ENCODE measurements at places on chromosomes 4 and X.

DNA sequence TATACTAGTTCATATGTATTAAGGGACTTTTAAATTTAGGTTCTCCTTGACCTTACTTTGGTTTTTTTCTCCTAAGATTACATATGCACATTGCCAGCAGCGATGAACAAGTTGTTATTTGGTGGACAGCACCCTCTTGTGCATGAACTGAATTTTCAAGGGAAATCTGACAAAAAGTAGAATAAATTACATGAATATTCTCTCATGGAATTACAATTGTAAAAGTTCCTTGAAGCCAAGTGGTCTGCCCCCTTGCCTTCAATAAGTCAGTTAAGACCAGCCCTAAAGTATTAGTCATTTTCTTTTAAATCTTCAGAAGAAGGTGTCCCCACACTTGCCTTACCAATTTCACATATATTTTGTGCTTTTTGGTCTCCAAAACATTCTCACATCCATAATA, 30.7 kb upstream of the SMARCA5 start:
- no peak overlapping the region for H3K27ac ChIP-seq
- H3K4me1 ChIP-seq = no peaks in the 10 kb centered on the region
- H3K27me3 ChIP-seq = no peaks in the 10 kb centered on the region
- H3K36me3 ChIP-seq = no peaks in the 10 kb centered on the region
- no peak overlapping the region for H3K4me3 ChIP-seq
- DNase-seq = no peak

- no peak overlapping the region for H3K4me3 ChIP-seq
- H3K27ac ChIP-seq = no peak overlapping the region
- DNase-seq = no peak
- no peaks in the 10 kb centered on the region for H3K27me3 ChIP-seq
- H3K36me3 ChIP-seq = no peaks in the 10 kb centered on the region
Measured at GRCh38 chr4:15688051-15688450, 6.4 kb downstream of the FAM200B start.

DNA sequence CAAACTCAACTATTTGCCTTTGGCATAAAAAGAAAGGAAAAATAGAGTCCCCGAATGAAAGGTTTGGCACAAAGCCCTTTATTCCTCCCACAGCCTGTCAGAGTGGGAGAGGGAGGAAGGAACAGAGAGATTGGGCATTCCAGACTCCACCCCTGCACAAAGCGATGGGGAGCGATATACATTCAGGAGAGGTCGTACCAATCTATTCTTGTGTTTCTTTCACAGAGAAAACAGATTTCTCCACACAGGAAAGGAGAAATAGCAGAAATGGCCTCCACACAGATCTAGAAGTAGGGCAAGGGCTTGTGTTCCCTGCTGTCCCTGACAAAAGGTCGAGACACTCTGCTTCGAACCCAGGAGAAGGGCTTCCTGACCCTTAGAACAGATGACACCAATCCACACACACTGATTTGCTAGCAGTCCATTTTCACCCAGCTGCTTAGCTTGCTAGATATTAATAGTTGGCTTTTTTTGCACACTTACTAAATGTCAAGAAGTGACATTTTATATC, 197.4 kb downstream of the MAML3 start:
- peak; percentile 54 for DNase-seq
- H3K4me3 ChIP-seq = peak overlapping the region; percentile 2

GRCh38 chrX:154721155-154721554, 29.7 kb downstream of the GAB3 start:
- no peak for DNase-seq
- H3K4me1 ChIP-seq = no peaks in the 10 kb centered on the region
- no peak overlapping the region for H3K4me3 ChIP-seq
- H3K27ac ChIP-seq = no peak overlapping the region
- no peaks in the 10 kb centered on the region for H3K27me3 ChIP-seq

GRCh38 chr4:15653864-15654592, 1.1 kb downstream of the FBXL5 start:
- DNase-seq = no peak
- H3K36me3 ChIP-seq = no peaks in the 10 kb centered on the region
- no peaks in the 10 kb centered on the region for H3K27me3 ChIP-seq
- H3K4me3 ChIP-seq = peak overlapping the region; percentile 84

DNA sequence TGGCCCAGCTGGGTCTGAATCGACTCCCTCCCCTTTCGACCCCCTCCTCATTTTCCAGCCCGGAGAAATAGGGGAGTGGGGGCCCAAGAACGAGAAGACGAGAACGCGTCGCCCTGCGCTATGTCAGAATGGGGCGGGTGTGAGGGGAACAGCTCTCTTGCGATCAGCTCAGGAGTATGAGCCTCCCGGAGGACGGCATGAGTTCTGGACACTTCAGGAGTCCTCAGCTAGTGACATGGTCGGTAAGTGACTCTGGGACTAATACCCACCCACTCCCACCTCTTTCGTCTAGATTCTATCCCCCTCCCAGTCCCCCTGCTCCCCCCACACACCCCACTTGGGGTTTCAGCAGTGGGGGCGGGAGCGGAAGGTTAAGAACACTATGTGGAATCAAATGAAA, 944 bp downstream of the KLF8 start:
- DNase-seq = peak; percentile 16
- H3K27ac ChIP-seq = peak overlapping the region; percentile 85
- H3K27me3 ChIP-seq = no peaks in the 10 kb centered on the region

DNA sequence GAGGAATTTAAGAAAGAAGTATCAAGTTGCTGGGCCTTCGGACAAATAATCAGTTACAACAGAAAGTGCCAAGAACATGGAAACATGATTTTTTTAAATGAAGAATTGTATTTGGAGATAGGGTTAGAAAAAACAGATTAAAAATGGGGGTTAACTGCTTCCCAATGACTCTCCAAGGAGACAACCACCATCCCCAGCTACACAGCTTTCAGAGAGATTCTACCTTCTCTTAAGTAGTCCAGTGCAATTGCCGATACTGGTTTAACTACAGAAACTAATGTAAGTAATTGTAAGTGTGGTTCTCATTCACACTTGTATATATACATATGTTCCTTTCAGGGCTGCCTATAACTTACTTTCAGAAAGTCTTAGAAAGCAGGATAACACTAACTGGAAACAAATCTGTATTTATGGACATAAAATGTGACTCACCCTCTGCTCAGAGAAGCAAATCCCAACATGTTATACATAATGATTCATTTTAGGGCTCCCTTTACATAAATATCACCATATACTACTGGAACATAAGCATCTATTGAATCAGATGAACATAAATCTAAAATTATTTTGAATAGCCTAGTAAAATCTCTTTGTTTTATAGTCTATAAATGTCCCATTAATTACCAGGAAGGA, 248.9 kb upstream of the UGT8 start:
- H3K4me3 ChIP-seq = no peak overlapping the region
- no peak for DNase-seq
- H3K4me1 ChIP-seq = no peaks in the 10 kb centered on the region
- no peak overlapping the region for H3K27ac ChIP-seq
- no peaks in the 10 kb centered on the region for H3K36me3 ChIP-seq
- no peaks in the 10 kb centered on the region for H3K27me3 ChIP-seq

DNA sequence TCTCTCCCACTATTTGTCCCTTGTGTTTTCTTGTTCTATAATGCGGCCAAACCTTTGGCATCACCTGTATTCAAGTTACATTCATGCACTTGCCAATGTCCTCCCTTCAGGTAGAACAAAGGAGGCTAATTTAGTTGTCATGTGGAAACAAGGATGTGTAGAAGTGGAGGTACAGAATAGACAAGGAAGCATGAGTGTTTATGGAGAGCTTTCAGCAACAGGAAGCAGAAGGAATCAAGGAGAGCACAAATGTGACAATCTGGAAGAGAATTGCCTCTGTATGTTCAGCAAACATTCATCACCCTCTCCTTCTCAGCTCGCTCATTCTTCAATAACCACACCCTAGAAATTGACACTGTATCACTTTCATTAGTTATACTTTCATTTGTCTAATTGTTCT, 103.4 kb downstream of the SLC7A11 start:
- H3K4me1 ChIP-seq = no peaks in the 10 kb centered on the region
- H3K36me3 ChIP-seq = no peaks in the 10 kb centered on the region
- no peak overlapping the region for H3K27ac ChIP-seq
- no peak overlapping the region for H3K4me3 ChIP-seq
- no peaks in the 10 kb centered on the region for H3K27me3 ChIP-seq
- DNase-seq = no peak

- H3K4me1 ChIP-seq = no peaks in the 10 kb centered on the region
Measured at GRCh38 chrX:45769761-45770582, 569.3 kb upstream of the DIPK2B start.

- no peaks in the 10 kb centered on the region for H3K36me3 ChIP-seq
- no peaks in the 10 kb centered on the region for H3K27me3 ChIP-seq
- DNase-seq = no peak
- no peak overlapping the region for H3K27ac ChIP-seq
- H3K4me1 ChIP-seq = no peaks in the 10 kb centered on the region
Measured at GRCh38 chr4:107066621-107067020, 30.5 kb upstream of the DKK2 start.

DNA sequence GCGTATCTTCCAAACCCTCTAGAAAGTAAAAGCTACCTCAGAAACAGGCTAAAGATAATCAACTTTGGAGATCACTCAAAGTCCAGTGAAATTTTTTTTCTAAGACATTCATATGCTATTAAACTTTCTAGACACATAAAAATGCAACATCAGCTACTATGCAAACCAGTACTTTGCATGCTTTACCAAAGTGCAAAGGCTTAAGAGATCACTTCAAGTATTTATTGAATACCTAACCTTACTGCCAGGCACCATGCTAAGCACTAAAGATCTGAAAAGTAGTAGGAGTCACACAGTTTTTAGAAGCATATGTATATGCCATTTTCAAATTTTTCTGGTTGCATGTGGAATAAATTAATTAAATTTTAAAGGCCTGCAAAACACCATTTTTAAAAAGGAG, 115.8 kb downstream of the THOC2 start:
- H3K4me3 ChIP-seq = no peak overlapping the region
- no peaks in the 10 kb centered on the region for H3K36me3 ChIP-seq
- H3K27ac ChIP-seq = no peak overlapping the region
- no peaks in the 10 kb centered on the region for H3K4me1 ChIP-seq

DNA sequence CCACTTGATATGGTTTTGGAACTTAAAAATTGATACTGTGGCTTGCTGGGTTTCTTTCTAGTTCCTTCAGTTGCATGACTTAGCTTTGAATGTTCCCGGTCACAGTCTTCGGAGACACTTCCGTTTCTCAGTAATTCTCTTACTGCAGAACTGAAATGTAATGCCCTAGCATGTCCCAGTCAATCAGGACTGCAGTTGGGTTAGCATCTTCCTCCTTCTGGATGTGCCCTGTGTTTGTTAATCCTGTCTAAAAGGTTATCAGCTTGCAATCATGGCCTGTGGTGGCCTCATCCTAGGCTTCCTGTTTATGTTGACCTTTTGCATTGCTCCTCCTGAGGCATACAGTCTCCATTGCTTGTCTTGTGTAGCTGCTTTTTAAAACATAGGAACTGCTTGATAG, 275.9 kb downstream of the ARHGAP10 start:
- no peak overlapping the region for H3K27ac ChIP-seq
- no peaks in the 10 kb centered on the region for H3K36me3 ChIP-seq
- no peak overlapping the region for H3K4me3 ChIP-seq
- no peaks in the 10 kb centered on the region for H3K4me1 ChIP-seq
- no peaks in the 10 kb centered on the region for H3K27me3 ChIP-seq
- no peak for DNase-seq

GRCh38 chrX:10972706-10973105, 138.4 kb upstream of the HCCS start:
- no peak for DNase-seq
- no peaks in the 10 kb centered on the region for H3K4me1 ChIP-seq
- no peak overlapping the region for H3K4me3 ChIP-seq
- no peaks in the 10 kb centered on the region for H3K36me3 ChIP-seq
- no peaks in the 10 kb centered on the region for H3K27me3 ChIP-seq
- H3K27ac ChIP-seq = no peak overlapping the region

- no peak overlapping the region for H3K27ac ChIP-seq
- no peaks in the 10 kb centered on the region for H3K4me1 ChIP-seq
- no peak for DNase-seq
- no peak overlapping the region for H3K4me3 ChIP-seq
Measured at GRCh38 chrX:7242613-7243012, 94.7 kb upstream of the PUDP start.

GRCh38 chrX:120136840-120137239, 21.1 kb upstream of the RHOXF1 start:
- no peak overlapping the region for H3K4me3 ChIP-seq
- H3K27me3 ChIP-seq = no peaks in the 10 kb centered on the region
- DNase-seq = no peak
- H3K27ac ChIP-seq = no peak overlapping the region
- no peaks in the 10 kb centered on the region for H3K36me3 ChIP-seq

GRCh38 chr4:106647451-106647850, 278.9 kb upstream of the GIMD1 start:
- no peak overlapping the region for H3K27ac ChIP-seq
- no peak for DNase-seq
- H3K4me3 ChIP-seq = no peak overlapping the region
- no peaks in the 10 kb centered on the region for H3K36me3 ChIP-seq
- no peaks in the 10 kb centered on the region for H3K4me1 ChIP-seq
- H3K27me3 ChIP-seq = no peaks in the 10 kb centered on the region

DNA sequence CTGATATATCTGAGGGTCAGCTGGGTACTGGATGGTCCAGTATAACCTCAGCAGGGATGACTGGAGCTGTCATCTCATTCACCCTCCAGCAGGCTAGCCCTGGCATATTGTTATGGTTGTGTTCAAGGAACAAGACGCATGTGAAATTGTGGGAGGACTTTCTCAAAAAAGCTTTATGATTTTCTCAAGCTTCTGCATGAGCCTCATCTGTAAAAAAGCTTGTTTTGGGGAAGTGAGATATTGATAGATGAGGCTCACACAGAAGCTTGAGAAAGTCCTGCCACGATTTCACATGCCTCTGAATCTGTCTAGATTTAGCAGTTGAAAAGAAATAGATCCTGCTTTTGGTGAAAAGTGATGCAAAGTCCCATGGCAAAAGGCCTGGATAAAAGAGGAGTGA, 93.4 kb downstream of the SPCS3 start:
- no peak for DNase-seq
- H3K27me3 ChIP-seq = no peaks in the 10 kb centered on the region
- H3K4me1 ChIP-seq = no peaks in the 10 kb centered on the region

Measured in uterus (tissue), 4 donors.